ENCODE measurements at places on chromosomes 5 and 9.

DNA sequence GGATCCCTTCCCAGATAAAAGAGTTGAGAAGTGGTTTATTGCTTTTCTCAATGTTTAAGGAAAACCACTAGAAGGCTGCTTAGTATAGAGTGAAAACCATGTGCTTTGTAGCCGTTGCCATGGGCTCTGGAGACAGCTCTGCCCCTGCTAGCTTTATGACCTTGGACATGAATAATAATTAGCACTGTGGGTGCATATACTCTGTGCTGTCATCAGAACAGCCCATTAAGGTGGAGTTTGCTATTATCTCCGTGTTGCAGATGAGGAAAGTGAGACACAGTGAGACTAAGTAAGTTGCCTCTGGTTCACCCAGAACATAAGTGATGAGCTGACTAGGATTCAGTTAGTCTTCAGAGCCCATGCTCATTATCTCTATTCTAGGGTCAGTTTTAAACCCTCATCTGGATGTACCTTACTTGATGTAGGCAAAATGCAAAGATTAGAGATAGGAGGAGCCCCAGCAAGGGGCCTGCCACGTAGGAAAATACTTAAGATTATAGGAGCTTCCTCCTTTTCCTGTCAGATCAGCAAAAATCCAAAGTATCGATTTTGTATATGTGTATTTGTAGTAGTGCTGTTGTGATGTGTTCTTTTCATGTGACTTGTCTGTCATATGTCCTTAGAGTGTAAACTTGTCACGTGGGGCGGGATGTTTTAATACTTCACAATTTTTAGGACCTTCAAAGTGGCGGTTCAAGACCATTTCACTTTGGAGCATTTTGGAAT, 102.5 kb downstream of the TLE4 start:
- DNase-seq: no peak

DNA sequence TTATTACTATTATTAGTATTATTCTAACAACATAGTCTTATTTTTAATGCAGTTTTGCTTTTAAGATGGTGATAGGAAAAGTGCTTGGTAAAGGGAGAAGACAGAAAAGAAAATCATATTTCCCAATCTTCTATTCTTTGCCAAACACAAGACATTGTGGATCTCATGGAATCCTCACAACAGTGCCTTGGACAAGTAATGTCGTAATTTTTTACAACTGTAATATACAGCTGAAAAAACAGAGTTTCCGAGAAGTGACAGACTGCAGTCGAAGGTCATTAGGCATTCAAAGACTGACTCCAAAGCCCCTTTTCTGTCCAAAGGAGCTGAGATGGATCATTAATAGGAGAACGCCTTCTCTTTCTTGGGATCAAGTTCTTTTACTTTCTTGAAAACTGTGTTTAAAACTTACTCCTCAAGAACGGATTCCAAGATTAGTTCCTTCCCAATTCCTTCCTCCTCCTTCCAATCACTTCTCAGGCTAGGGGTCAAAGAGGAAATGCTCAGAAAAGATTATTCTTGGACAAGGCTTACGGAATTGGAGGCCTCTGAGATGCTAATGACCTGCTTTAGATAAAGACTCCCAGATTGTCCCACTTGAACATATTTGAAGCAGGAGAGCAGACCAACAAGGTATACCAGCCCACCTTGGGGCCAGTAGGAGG, 24.3 kb upstream of the TRIM32 start:
- no peak for DNase-seq

DNA sequence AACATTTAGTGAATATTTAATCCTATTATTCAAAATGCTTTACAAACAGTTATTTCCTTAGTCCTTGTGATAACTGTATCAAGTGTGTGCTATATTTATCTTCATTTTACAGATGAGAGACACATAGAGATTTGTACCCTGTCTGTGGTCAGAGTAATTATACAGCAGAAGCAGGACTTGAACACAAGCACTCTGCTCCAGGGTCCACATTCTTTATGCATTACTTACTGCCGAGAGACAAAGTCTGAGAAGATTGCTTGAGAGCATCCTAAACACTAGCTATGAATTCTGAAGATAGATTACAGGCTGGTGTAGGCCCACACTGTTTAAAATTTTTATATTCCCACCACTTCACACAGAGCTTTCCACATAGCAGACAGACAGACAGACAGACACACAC, 926.1 kb upstream of the DMAC1 start:
- no peak for DNase-seq

DNA sequence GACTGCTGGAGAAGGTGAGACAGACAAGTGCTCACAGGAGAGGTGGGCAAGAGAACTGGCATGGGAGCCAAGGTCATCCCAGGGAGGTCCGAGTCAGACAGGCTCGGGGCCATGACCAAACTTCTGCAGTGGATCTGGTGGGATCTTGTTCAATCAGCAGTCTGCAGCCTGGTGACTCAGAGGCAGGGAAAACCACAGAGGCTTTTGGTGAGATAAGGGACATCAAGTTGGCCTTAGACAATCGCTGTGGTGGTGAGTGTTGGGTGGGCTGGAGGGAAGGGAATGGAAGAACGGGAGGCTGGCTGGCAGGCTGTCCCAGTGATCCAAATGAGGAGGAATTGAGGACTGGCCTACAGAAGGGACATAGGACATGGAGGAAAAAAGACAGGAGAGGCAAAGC, 123.8 kb downstream of the TMEM174 start:
- DNase-seq: no peak

DNA sequence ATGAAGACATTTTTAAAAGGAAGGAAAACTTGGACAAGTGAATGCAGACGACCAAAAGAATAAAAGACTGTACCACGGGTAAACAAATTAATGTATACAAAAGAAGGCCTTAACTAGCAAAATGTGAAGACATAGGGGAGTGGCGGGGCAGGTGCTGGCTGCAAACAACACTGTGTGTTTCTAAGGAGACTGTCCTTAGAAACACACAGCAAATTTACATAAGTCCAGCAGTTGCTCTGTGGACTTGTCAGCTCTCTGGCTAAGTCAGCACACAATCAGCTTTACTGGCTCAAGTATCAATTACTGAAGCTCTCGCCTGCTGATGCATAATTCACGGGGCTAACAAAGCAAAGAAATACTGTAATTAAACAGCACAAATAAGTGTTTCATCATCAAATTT, 24.8 kb downstream of the PTBP3 start:
- no peak for DNase-seq

DNA sequence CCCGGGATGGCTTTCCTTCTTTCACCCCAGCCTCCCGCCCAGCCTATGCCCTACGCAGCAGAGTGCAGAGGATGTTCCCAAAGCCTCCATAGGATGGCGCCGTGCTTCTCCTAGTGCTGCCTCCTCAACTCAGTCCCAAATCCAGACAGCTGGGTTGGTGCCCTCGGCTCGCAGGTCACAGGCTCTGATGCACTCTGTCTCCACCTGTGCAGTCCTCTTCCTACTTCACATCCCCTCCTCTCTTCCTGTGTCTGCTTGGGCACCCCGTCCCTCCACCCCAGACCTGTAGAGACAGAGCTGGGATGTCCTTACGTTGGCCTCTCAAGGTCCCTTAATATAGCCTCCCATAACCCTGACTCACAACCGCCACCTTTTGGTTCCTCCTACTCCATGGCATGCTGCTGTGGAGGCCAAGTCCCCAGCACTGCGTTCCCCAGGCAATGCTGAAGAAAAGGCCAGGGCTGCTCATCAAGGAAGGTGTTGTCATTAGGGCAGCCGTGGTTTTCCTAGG, 314.4 kb downstream of the GADD45G start:
- DNase-seq: no peak

DNA sequence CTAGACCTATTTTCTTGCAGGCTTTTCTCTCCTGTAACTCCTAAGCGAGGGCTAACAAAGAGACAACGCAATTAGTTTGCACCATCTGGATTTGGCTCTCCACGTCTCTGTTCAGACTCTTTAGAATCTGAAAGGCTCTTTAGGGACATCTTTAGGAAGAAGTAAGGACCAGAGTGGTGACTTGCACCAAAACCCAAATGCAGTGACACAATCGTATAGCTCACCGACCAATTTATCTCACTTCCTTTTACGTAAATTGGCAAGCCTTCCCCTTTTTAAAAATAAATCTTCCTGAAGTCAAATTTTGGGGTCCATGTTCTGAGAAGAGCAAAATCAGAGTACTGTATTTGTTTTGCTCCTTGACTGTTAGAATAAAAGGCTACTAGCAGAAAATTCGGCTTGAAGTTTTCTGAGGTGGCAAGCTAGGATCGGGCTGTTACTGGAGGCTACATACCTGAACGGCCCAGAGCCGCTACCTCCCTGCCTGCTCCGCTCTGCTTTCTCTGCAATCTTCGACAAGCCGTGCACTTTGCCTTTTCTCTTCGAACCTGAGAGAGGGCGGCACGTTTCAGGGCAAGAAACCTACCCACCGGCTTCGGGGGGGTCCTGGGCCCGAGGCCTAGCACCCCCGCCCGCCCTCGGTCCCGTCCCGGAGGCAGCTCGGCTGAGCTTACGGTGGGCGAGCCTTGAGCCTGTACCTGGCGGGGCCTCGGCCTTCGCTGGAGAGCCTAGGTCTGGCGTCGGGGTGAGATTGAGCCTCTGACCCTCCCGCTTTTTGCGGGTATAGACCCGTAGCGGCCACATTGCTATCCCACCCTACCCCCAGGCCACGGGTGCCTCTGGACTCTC, 537 bp downstream of the MEIKIN start:
- DNase-seq: no peak

DNA sequence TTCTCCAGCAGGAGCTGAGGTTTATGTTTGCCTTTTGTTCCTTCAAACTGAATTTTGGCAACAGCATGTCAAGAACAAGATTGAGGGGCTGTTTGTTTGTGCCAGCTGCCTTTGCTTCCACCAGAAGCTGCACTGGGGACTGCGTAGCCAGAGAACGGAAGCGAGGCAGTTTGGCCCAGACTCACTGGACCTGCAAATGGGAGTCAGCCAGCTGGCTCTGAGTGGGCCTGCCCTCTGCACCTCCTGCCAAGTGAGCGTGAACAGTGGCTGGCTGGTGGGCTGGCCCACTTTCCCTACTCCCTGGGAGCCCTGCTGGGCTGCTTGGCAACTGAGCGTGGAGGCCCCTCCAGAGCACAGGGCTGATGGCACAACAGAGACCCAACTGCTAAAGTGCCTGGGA, 111.6 kb downstream of the GALNT10 start:
- DNase-seq: no peak

- DNase-seq: no peak
These were observed 284.3 kb downstream of the CCDC171 start for GRCh38 chr9:15837079-15837679.

- no peak for DNase-seq
These were observed 149.2 kb upstream of the CDKN2B start for GRCh38 chr9:22158271-22158670.

DNA sequence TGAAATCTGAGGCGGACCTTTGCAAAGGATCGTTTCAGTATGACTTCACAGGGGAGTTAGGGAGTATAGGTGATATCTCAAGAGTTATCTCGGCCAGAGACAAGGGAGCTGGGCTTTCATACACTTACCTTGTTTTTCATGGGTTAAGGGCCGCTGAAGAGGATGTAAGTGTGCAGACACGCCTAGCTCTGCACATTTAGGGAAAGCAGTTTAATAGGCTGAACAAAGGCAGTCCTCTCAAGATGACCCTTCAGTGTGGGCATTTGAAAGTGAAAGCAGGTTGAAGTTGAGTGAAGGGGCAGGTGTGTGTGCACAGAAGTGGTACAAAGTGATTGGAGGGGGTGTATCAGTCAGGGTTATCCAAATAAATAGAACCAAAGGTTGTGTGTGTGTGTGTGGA, 33.1 kb upstream of the PRXL2C start:
- DNase-seq: no peak

DNA sequence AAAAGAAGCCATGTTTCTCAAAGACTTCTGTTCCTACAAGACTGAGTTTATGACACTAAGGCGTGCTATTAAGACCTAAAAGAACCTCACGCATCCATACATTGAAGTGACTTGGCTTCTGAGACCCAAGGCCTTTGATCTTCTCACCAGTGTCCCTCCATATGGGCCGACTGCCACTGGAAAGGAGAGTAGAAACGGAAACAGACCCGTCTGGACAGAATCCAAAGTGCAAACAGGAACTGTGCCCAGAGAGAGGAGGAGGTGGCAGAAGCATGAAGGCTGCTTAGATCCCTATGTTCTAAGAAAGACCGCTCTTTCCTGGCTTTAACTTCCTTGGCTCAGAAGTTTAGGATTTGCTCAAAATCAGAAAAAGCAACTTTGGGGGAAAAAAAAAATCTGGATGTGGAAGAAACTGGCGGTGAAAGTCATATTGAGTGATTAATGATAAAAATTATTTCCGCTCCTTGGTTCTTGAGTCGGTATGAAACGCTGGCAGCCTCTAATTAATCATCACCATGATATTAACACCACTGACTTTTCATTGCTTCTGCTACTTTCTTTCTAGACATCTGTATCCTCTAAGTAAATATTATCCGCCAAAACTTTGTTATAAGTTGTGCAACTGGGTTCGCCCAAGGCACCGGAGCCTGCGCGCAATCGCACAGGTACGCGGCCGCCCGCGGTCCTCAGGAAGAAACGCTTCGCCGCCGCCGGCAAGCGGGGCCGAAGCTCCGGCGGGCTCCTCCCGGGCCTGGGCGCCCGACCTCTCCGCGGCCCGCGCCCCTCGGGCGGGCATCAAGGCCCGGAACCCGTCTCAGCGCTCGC, 726 bp downstream of the DAP start:
- peak; percentile 77 for DNase-seq

DNA sequence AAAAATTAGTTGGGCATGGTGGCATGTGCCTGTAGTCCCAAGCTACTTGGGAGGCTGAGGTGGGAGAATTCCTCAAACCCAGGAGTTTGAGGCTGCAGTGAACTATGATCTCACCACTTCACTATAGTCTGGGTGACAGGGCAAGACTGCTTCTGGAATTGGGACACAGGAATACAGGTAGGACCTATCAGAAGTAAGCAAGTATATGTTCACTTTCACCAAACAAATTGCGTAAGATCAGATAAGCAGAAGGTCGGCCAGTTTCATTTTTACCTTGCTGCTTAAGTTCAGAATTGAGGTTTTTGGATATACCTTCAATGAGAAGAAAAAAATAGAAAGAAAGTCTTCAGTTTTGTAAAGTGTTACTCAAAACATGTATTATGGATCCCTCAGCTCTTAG, 171.7 kb downstream of the MAT2B start:
- no peak for DNase-seq

DNA sequence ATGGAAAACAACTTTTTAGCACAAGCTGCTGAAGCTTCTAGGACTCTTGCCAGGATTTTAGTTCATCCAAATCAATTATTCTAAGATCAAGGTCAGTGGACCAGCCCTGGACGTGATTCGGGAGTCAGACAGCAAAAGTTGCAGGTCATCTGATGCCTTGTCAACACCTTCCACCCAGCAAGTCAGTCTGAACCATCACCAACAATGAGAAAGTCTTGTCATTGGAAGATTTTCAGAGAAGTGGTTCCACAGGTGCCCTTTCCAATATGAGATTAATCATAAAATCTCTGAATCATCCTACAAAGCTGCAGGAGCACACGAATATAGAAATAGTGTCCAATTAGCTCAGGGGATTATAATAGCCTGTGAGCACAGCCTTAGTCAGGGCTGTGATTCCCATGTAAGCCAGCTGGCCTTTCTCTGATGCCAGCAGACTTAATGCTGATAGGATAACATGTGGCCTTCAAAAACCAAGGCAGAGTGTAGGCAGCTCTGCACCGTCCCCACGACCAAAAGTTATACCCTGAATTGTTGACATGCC, 445.0 kb upstream of the TRPC7 start:
- DNase-seq: no peak
